Caudate nucleus (tissue), 63 donors: ENCODE measurements at places on chromosomes 1 and 21.

GRCh38 chr1:245874942-245875580, 632.0 kb downstream of the SMYD3 start:
- DNase-seq: no peak

GRCh38 chr21:45413922-45414321, 9.0 kb downstream of the COL18A1 start:
- no peak for DNase-seq

DNA sequence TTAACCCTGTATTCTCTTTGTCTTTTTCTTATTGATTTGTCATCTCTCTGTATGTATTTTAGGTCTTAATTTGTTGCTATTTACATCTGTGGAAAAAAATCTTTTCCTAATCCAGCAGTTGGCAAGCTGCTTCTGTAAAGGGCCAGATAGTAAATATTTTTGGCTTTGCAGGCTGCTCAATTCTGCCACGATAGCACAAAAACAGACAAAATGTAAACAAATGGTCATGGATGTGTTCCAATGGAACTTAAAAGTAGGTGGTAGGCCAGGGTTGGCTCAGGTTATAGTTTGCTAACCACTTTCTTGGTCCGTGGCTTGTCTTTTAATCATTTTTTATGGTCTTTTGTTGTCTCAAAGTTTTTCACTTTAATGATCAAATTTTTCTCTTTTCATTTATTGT, 371.8 kb downstream of the HHAT start:
- no peak for DNase-seq

GRCh38 chr1:152348447-152348846, 11.4 kb downstream of the FLG2 start:
- no peak for DNase-seq

GRCh38 chr21:32645261-32646182, 33.3 kb upstream of the CFAP298 start:
- no peak for DNase-seq

- DNase-seq: no peak
Measured at GRCh38 chr1:208131621-208132286, 112.4 kb downstream of the PLXNA2 start.

DNA sequence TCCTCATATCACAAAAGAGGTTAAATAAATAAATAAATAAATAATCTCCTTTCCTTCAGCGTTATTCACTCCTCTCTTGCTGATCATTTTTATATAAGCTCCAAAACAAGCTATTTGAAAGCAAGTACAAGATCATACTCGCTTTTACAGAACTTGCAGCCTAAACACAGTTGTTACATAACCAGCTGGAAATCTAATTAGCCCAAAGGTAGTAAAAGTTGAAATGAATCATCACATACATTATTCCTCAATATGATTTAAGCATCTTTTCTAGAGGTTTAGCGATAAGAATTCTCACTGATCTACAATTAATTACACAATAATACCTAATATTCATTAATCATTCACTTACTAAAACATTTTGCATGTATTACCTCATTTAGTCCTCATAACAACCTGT, 160.2 kb downstream of the COP1 start:
- DNase-seq: no peak

DNA sequence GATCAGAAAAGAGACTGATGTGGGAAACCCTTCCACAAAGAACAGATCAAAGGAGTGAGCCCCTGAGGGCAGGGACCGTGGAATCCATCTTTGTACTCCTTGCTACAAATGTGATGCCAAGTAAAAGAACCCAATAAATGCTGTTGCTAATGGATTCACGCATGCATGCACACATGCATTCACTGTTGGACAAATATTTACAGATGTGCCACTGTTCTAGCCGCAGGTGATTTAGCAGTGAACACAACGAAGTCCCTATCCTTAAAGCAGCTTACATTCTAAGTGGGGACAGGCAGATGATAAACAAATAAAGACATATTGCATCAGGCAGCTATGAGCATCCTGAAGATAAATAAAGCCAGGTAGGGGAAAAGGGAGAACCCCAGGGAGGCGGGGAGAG, 67.8 kb downstream of the ITPKB start:
- no peak for DNase-seq

GRCh38 chr1:115648717-115649691, 7.2 kb downstream of the VANGL1 start:
- no peak for DNase-seq

GRCh38 chr1:65420590-65421350, at the start of the genes LEPR and LEPROT:
LEPR (plus strand) TSS chr1:65420668; CDS start chr1:65565566, 144,898 bp downstream.
LEPROT (plus strand) TSS chr1:65420668; CDS start chr1:65420725, 57 bp downstream.
- no peak for DNase-seq

- peak; percentile 75 for DNase-seq
Measured at GRCh38 chr1:18109756-18110597, 2.4 kb downstream of the IGSF21 start.

GRCh38 chr1:98793136-98793535, 131.6 kb downstream of the SNX7 start:
- DNase-seq: no peak

DNA sequence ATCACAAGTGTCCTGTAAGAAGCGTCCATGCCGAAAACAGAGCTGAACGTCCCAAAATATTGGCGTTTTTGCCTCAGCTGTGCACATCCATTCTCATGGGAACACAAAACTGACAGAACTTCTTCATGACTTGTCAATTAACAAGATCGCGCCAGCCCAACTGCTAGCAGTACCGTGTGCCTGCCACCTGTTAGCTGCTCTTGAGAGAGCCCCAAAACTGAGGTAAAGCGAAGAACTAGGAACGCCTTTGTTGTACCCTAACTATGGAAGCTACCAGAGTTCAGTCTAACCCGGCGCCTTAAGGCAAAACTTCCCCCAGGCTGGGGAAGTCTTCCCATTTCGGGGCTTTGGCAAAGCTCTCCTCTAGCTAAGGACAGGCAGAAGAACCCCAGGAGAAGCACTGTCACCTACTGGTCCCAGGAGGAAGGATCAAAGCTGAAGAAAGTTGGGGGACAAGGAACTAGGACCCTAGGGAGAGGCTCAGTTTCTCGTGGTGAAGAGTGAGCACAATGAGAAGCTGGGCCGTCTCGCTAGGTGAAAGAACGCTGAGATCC, 719 bp downstream of the EYA3 start:
- DNase-seq: peak; percentile 61

DNA sequence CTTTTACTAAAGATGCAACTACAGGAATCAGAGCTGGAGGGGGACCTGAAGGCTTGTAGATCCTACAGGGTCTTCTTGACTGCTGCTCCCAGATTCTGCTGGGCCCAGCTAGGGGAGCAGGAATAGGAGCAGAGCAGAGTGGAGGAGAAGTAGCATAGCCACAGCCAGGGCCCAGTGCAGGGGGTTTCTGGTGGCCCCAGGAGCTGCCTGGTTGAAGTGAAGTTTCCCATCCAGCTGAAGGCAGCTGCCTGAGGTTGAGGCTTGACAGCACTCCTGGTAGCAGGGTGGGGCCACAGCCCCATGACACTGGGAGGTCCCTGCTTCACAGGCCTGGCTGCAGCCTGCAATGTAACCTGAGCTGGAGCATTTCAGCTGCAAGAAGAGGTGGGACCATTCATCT, 2.0 kb upstream of the INPP5B start:
- DNase-seq: no peak

DNA sequence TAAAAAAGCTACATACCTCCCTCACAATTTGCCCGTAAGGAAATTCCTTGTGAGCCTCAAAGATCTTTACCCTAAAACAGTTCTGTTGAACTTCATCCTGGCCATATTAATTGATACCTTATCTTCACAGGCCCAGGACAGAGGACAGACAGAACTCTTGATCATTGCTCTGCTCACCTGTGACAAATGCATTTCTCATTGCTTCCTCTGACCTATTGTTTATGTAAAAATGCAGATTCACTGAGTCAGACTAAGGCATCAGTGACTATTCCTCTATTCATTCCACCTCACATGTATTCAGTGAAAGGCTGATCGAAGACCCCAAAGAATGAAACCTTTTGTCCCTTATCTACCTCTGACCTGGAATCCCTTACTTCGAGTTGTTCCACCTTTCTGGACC, 61.0 kb downstream of the BACH1 start:
- DNase-seq: no peak

- no peak for DNase-seq
Measured at GRCh38 chr1:84427250-84428188, 29.2 kb downstream of the DNASE2B start.

GRCh38 chr1:218938259-218938658, 235.4 kb upstream of the LYPLAL1 start:
- DNase-seq: no peak

DNA sequence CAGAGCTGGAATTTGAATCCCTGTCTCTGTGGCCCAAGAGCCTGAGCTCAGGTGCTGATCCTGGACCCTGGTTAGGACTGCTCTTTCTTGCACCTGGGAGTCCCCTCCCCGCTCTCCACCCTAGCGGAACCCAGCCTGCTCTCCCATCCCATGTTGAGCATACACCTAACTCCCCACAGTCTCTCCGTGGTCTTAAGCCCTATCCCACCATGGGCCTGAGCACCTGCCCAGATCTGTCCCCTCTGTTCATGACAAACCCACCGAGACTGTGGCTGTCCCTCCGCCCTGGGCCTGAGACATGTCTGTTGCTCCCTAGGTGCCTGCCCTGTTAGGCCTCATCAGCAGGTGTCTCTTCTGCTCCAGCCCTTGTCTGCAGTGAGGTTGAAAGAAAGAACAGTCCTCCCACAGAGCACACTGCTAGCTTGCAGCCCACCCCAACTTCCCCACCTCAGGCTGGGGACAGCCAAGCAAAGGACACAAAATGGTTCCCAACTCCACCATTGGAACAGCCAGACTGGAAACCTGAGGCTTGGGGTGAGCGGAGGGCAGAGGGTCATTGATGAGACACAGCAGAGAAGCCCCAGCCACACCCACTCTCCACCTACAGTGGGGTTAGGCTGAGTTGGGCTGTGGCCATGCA, 118.5 kb downstream of the MATN1 start:
- no peak for DNase-seq
